ENCODE measurements at places on chromosomes 5 and 9. TPM values are rescaled to one million over a fixed set of nuclear protein-coding genes. Genes with fewer than 3 reads are reported as not detected.

GRCh38 chr5:133406208-133406976 is 205.9 kb downstream of the FSTL4 start:
- no peak for DNase-seq

DNA sequence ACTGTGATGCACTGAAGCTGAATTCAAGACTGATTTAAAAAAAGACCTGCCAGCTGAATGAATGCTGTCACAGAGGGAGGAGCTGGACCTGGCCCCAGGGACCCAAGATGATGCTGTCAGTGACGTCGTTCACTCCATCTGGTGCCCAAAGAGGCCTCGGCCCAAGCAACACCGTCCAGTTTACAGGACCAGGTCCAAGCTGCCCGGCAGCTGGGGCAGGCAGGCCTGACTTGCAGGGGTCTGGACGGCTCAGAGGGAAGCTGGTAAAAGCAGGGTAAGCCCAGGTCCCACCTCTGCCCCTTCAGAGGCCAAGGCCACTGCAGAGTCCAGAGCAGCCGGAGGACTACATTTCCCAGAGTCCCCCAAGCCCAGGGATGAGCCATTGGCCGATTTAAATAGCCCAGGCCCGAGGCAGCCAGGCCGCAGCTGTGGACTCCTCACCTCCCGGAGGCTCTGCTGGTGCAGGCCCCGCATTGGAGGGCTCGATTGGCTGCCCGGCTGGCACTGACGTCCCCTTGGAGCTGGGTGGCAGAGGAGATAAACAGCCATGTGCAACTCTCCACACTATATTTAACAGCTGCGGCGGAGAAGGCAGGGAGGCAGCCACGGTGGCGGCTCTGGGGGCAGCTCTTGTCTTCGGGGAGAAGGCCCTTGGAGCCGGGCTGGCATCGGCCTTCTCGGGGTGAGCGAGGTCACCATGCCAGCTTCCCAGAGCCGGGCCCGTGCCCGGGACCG is at the start of gene PLPP7:
TSS of gene PLPP7 (plus strand) at position 423 of the 735 bp plus-strand sequence. CDS start at position 698, 275 bp downstream.
- peak; percentile 57 for DNase-seq

DNA sequence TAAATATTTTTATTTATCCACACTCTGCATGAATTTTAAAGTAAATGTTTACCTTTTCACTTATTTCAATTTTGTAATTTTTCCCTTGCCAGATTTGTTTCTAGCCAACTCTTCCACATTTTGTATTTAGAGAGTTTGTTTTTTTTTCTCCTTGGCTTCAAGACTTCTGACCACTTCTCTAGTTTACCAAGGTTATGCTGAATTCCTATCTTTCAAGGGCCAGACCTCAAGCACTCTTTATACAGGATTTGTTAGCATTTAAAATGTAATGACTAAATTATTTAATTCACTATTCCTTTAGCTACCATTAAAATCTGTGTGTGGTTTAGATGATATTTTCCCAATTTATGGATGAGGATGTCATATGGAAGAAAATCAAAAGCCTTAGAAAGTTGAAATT is 42.5 kb downstream of the MEF2C start:
- no peak for DNase-seq

DNA sequence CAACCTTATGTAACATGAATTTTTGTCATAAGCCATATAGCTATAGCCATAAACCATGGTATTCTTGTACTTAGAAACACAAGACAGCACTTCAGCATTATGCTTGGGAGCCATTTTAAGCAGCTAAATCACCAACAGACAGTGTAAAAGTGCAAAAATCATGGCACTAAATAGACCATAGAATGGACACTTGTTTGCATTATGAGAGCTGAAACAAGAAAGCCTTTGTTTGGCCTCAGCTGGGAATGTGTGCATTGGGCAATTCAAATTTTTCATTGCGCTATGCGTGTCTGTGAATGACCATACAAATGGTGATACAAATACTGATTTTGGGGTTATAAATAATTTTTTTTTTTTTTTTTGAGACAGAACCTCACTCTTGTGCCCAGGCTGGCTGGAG is 23.7 kb downstream of the KDM4C start:
- no peak for DNase-seq

Gene SLC36A3
- not detected for total RNA-seq

DNA sequence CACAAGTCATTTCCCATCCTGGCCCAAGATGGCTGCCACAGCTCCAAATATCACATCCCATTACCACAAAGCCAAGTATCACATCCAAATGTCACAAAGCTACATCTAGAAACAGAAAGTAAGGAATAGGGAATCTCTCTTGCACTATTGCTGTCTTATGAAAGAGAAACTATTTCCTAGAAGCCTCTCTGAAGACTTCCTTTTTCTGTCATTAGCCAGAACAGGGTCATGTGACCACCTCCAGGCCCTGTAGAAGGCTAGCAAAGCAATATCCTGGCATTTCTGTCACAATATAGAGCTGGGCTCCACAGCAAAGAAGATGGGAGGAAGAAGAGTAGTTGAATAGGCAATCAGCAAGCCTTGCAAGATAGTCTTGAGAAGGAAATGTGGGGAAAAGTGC is 99.2 kb downstream of the SH3TC2 start:
- DNase-seq = no peak

Gene NR6A1
- total RNA-seq = 14.5 TPM

Gene ACOT12
- total RNA-seq = not detected

GRCh38 chr5:146041180-146041789 is 64.1 kb downstream of the PLAC8L1 start:
- no peak for DNase-seq

GRCh38 chr5:149609640-149610219 is 28.4 kb downstream of the ARHGEF37 start:
- DNase-seq = no peak

DNA sequence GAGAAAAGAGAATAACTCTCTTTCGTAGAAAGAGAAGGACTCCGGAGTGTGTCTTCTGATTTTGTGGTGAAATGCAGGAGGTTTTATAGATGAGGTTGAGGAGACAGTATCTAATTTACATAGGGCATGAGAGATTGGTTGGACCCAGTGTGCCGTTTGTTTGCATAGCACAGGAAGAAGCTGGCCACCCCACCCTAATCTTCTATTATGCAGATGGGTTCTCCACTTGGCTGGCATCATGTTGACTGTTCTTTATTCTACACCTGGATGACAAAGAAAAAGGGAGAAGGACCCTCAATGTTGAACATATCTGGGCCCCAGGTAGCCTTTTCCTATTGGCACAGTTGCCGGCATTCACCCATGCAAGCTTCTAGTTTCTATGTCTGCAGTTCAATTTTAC is 23.2 kb upstream of the MINAR2 start:
- DNase-seq = no peak

DNA sequence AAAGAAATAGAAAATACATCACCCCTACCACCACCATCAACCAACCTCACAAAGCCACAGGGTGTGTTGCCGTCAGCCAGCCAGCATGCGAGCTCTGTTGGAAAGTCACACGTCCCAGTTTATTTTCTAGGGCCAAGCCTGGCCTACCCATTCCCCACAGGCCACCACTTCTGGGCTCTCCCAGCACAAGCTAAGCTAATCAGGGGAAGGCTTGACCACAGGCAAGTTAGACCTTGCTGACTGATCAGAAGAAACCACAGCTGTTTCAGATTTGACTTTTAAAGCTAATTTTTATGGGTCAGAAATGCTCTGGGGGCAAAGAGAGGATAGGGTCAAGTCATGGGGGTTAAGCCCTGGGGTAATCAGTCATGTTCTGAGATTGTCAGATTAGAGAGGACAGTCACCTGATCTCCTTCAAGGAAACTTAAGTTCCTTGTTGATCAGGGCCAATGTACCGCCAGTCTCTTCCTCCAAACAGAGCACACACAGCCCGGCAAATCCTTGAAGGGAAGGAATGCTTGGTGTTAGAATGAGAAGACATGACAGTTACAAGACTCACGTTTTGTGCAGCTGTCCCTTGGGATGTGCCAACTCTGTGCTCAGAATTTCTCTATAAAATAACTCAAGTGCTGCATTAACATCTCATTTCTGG is 7.6 kb downstream of the SHB start:
- no peak for DNase-seq

Gene F2RL1
- 140 TPM for total RNA-seq

Gene GPR151
- total RNA-seq = not detected
